ENCODE measurements at places on chromosomes 11 and 22.

DNA sequence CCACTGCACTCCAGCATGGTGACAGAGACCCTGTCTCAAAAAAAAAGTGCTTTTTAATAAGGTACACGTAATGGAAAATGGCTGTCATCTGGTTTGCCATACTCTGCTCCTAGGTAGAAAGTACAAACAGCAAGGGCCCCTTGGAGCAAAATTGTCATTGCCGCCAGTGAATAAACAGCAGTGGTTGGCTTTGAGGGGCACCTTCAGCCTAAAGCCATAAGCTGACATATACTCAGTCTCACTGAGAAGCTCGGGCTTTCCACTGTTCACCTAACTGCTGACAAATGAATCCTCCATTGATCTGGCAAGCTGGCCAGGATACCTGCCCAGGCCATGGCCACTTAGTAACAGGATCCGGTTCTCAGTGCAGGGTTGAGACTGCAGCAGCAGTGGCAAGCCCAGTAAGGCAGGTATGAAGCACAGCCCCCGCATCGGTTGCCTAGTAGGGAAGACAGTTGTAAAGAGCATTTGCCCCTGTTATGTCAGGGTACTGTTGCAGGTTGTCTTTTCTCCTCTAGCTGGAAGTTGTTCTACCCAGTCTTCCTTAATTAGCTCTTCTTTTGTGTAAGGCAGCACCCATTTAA, 38.8 kb downstream of the MARK2 start:
- DNase-seq: no peak

DNA sequence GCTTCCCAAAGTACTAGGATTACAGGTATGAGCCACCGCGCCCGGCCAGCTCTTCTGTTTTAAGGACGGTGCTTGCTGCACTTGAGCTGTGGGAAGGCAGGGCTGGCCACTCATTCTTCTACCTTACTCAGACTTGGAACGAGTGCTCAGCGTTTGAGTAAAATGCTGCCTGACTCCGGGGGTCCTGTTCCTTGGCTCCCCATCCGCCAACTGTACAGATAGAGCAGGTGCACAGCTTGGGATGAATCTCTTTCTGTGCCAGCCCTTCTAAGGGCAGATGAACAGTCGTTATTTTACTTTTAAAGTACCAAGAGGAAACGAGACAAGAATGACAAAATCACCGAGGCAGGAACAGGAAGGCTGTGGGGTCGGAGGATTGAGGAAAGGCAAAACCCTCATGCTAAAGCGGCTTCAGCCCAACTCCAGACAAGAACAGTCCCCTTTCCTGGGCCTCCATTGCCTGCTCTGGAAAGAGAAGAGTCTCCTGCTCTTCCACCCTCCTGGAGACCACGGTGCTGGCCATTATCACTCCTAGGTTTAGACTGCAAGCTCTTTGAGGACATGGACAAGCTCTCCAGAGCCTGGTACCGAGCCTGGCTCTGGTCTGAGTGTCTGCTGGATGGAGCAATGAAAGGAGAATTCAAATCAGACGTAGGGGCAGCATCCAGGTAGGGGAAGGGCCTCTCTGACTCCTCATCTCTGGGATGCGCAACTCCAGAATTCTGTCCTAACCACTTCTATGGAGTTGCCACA, 1.1 kb upstream of the SUN2 start:
- DNase-seq: peak; percentile 39

DNA sequence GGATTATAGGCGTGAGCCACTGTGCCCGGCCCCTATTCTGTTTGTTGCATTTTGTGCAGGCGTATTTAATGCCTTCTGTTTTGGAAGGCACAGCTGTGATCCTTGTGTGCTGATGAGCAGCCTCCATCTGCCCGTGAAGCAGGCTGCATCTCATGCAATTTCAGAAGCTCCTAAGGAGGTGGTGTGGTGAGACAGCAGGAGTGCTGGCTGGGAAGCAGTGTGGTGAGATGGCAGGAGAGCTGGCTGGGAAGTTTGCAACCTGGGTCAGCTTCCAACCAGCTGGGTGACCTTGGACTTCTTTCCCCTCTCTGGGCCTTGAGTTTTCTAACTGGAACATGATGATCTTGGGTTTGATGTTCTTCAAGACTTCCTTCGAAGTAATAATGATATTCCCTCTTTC, 525.1 kb downstream of the TBC1D22A start:
- no peak for DNase-seq

GRCh38 chr11:85307366-85307765, 319.8 kb downstream of the DLG2 start:
- no peak for DNase-seq

DNA sequence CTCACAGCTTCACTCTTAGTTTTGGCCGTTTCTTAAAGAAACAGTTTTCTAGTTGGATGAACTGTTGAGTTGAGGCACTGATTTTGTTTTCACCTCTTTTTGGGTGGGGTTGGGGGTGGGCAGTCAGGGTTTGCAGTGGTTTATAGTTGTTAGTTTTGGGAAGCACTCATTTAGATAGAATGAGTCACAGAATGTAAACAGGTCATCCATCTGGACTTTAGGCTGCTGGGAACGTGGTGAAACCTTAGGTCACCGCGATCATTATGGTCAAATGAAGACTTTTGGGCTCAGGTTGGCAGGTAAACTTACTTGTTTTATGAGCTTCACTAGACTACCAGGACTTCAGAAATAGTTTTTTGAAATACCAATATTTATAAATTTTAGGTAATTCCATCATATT, 48.4 kb downstream of the CSTPP1 start:
- no peak for DNase-seq

DNA sequence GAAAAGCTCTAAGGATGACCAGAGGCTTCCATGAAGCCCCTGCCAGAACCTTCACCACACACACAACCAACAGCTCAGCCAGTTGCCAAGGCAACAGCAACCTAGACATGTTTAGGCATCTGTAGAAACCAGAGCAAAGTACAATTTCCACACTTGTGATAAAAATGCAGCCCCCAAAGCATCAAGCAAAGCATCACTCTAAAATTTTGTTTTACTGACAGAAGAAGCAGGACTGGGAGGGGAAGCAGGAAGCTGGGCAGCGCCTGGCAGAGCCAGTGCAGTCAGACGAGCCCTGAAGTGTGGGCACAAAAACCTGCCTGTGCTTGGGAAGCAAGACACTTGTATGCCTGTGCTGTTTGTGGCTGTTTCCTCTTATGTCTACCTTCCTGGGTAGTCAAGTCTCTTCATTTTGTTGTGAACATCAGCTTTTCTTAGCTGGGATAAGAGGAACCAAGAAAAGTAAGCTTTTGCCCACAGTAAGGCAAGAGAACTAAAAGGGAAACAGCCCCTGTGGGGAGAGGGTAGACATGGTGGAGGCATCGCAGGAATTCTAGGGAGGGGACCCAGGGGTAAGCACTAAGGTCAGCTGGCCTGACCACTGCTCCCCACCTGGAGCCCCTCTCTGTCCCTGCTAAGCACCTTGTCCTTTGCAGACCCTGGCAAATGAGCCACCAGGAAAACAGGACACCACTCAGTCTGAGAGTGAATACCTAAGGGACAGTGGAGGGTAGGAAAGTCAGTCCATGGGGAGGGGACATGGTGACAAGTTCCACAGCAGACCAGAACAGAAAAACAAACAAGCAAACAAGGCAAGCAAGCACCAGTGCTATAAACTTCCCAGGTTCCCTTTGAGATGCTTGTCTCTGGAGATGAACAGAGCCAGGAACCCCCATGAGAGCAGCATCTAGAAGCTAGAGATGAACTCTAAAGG, 13.4 kb downstream of the PACSIN2 start:
- no peak for DNase-seq

DNA sequence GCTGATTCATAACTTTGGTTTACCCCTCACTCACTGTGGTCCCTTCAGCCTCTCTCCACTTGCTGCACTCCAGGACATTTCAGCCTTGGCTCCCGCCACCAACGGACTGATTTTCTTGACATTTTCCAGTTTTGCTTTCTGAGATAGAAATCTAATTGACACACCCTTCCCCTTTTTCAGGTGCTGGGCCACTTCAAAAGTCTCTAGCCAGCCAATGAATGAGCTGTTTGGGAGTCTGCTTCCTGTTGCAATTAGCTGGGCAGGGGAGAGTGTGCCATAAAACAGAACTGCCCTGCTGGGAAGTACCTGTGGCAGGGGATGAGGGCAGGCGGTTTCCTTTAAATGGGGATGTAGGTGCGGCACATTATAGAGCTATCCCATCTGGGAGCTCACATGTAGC, 21.1 kb upstream of the PLET1 start:
- DNase-seq: no peak

DNA sequence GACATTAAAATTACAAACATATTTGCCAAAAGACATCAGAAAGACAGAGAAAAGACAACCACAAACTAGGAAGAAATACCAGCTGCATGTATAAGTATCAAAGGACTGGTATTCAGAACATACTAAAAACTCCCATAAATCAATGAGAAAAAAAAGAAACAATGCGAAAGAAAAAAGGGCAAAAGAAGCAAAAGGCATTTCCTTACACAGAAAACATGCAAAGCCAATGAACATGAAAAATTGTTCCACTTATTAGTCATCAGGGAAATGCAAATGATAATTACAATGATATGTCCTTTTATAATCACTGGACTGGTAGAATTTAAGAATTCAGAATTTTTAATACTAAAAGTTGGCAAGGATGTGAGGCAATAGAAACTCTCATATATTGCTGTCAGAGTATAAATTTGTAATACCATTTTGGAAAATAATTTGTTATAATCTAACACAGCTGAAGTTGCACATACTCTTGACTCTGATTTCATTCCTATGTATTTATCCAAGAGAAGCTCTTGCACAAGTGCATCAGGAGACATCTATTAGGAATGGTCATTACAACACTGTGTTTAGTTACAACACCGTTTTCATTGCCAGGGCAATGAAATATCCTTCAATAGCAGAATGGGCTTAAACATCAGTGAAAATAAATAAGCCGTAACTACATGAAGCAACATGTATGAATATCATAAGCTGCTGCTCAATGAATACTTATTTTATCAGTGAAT, 279.7 kb downstream of the SWAP70 start:
- no peak for DNase-seq

DNA sequence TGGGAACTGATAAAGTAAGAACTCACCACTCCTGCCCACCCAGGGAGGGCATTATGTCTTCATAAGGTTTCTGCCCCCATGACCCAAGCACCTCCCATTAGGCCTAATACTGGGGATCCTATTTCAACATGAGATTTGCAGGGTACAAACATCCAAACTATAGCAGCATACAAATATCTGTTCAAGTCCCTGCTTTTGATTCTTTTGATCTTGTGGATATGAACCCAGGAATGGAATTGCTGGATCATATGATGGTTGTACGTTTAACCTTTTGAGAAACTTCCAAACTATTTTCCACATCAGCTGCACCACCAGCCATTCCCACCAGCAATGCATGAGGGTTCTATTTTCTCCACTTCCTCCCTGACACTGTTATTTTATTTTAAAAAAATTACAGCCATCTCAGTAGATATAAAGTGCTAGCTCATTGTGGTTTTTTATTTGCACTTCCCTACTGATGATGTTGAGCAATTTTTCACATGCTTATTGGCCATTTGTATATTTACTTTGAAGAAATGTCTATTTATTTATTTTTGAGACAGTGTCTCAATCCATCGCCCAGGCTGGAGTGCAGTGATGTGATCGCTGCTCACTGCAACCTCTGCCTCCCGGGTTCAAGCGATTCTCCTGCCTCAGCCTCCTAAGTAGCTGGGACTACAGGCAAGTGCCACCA, 7.1 kb upstream of the ATG16L2 start:
- DNase-seq: no peak

- no peak for DNase-seq
Measured at GRCh38 chr22:46971099-46971763, 208.8 kb downstream of the TBC1D22A start.

GRCh38 chr11:68373189-68373814, 60.9 kb downstream of the LRP5 start:
- DNase-seq: no peak

DNA sequence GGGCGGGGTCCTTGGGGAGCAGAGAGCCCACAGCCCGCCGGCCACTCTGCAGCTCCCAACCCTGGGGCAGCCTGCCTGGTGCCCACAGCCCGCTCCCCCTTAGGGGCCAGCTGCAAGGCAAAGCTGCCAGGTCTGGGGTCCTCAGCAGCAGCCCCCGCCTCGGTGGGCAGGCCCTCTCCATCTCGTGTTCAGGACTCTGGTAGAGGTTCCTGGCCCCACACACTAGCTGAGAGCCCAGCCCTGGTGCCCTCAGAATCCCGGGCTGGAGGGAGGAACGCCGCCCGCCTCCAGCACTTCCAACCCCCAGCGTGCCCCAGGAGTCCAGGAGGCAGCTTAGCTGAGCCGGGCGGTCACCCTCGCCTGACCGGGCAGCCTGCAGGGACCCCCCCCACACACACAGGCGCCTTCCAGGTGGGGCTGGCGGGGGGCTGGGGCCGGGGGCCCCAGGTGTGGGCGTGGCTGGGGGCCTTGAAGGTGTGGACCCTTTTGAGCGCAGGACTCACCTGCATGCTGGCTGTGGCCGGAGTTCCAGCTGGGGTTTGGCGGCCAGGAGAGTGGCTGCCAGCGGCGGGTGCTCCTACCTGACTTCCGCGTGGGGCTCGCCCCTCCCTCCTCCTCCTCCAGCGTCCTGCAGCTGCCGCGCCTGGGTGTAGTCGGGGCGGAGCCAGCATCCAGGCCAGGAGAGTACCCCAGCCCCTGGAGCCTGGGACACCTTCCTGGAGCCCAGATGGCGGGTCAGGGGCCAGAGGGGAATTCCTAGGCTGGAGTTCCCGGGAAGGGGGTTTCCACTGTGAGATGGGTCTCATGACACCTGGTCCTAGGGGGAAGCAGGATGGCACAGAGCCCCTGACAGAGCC, at the start of gene ANO9:
TSS of gene ANO9 (minus strand) at position 594 of the 857 bp plus-strand sequence. CDS start at position 509, 85 bp downstream.
- peak; percentile 64 for DNase-seq

DNA sequence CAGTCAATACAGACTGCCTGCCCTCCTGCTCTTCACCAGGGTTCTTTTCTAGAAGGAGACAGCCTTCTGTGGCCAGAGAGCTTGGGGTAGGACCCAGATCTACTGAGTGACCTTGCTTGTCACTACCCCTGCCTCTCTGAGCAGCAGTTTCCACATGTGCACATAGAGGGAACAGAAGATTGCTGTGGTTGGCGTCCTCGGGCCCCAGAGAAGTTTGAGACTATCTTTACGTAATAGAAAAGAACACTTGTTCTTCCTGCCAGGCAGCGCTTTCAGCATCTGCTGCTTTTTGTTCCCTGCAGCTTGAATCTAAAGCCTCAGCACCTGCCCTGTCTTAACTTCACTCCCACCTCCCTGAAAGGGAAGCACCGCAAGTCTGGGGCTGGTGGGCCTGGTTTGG, 1.9 kb upstream of the FKBP2 start:
- no peak for DNase-seq

GRCh38 chr22:49788504-49788903, 39.2 kb downstream of the BRD1 start:
- DNase-seq: no peak

DNA sequence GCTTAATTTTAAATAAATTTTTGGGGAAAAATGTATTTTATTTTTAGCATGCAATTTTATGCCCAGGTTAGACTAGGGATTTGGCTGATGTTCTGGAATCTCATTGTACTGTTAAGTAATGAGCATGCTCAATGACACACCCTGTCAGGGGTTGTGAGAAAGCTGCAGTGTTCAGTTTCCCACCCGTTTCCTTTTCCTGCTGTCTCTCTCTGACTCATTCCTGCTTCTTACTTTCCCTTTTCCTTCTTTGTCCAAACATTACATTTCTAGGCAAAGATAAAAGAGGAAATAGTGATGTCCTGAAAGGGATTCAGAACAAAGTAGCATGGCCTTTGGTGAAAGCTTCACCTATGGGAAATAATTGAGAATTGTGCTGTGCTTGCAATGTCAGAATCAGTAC, 22.7 kb downstream of the OOSP3 start:
- DNase-seq: no peak

Measured in stimulated activated naive CD8-positive, alpha-beta T cell treated with anti-CD3 and anti-CD28 coated beads, Interleukin-15, amount 100 ng/mL, for 72 hours (primary cell).